Fibroblast of lung (primary cell): ENCODE measurements at places on chromosomes 2 and 18. TPM values are rescaled to one million over a fixed set of nuclear protein-coding genes. Genes with fewer than 3 reads are reported as not detected.

Gene CPO
- total RNA-seq = under 0.01 TPM in 1 of 2 replicates, not detected in the other

Gene G6PC2
- total RNA-seq = not detected in 2 replicates

Gene AGAP1
- total RNA-seq = 7.7 and 10.6 TPM in 2 replicates

Gene COL6A3
- 1,525 and 1,534 TPM in 2 replicates for total RNA-seq

Gene ST6GAL2
- total RNA-seq = not detected in 2 replicates

Gene ACKR3
- 0.17 and 2.3 TPM in 2 replicates for total RNA-seq

Gene BOLA3
- total RNA-seq = 19.5 and 28.2 TPM in 2 replicates

Gene TANC1
- 30.8 and 41.9 TPM in 2 replicates for total RNA-seq

Gene DSEL
- total RNA-seq = 51.1 and 157 TPM in 2 replicates

Gene PLA2R1
- 3.1 and 8.3 TPM in 2 replicates for total RNA-seq

Gene SERPINB10
- total RNA-seq = not detected in 2 replicates

Gene PDCD1
- total RNA-seq = not detected in 2 replicates

Gene DSC3
- total RNA-seq = under 0.01 and 0.17 TPM in 2 replicates
